ENCODE measurements at places on chromosomes 6 and 20.

- no peak for DNase-seq
Observed at GRCh38 chr20:2088891-2089290, 12.7 kb upstream of the STK35 start.

GRCh38 chr6:168581706-168582105 is 140.7 kb downstream of the SMOC2 start:
- no peak for DNase-seq

GRCh38 chr20:36819659-36820058 is 46.1 kb upstream of the DSN1 start:
- no peak for DNase-seq

DNA sequence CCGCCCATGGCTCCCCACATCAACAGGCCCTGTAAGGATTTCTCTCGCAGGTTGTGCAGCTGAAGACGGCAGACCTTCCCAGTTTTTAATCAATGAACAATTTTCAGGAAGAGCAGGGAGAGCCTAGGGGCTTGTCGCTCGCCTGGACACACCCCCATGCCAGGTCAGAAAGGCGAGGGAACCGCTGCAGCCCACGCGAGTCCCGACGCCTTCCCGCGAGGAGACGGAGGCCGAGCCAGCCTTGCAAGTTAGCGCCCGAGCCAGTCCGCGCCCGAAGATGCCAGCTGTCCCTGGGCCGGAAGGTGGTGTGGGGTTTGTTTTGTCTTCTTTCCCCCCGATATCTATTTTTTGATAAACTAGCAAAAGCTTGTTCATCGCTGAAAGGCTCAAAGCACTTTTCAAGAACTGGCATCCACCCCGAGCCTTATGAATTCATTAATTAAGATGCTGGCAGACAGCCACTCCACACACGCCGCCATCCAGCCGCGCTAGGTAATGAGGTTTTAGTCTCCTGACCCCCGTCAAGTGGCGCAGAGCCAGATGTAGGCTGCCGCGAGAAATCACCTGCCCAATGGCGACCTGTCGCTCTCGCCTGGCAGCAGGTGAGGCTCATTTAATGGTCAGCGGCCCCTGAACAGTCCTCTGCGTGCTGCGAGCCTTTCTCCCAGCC is 6.6 kb downstream of the CCDC167 start:
- DNase-seq, result no peak

DNA sequence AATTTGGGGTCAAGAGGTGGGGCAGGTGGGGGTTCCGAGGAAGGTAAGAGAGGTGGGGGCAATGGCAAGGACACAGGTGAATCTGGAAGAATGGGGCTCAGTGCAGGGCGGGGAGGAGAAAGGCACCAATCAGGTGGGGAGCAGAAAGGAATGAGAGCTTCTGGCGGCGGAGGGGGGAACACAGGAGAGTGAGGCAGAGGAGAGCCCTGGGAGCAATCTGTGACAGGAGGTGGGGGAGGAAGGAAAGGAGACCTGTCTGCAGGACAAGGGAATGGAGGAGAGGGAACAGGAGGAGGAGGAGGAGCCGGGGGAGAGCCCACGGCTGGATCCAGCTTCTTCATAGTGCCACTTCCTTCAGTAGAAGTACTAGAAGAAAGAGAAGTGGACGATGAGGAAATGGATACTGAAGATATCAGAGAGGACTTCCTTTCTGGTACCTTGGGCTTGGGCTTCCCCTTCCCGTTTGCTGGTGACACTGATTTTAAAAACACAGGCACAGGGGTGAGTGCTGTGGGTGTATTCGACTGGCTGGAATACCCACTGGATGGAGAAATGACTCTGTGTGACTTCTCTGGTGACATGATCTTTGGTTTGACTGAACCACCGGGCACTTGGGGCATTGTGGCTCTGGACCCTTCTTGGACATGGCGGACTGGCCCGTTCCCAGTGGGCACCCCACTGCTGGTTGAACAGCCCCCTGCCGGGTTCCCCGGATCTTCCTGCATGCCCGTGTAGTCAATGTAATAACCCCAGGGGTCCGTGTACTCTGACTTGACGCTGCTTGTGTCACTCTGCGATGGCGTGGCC is 27.4 kb downstream of the HEBP2 start:
- DNase-seq, result no peak

GRCh38 chr20:19048995-19049501 is 163.4 kb upstream of the SLC24A3 start:
- DNase-seq, result no peak

GRCh38 chr6:167787896-167788562 is 38.7 kb upstream of the AFDN start:
- DNase-seq, result no peak

GRCh38 chr6:70508953-70509352 is 57.8 kb upstream of the SDHAF4 start:
- DNase-seq, result no peak

DNA sequence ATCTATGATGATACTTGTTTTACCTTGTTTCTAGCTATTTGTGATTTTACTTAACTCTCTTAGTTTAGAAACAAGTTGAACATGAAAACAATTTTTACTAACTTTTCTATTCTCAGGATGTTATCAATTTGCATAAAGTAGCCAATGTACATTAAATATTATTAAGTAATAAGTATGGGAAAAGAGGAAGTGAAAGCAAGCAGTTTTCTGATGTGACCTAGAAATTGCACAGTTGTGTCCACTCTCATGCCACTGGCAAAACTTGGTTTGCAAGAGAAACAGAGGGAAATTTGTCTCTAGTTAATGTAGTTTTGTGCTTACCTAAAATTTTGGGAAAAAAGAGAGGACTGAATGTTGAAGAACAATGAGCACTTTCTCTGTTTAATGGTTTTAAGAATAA is 19.2 kb upstream of the TSPYL1 start:
- DNase-seq, result no peak

GRCh38 chr6:119461187-119461586 is 111.6 kb upstream of the MAN1A1 start:
- no peak for DNase-seq

GRCh38 chr6:47047479-47048407 is 5.6 kb upstream of the ADGRF1 start:
- peak; percentile 1 for DNase-seq

GRCh38 chr6:136886091-136886490 is 36.0 kb upstream of the SLC35D3 start:
- DNase-seq, result no peak

DNA sequence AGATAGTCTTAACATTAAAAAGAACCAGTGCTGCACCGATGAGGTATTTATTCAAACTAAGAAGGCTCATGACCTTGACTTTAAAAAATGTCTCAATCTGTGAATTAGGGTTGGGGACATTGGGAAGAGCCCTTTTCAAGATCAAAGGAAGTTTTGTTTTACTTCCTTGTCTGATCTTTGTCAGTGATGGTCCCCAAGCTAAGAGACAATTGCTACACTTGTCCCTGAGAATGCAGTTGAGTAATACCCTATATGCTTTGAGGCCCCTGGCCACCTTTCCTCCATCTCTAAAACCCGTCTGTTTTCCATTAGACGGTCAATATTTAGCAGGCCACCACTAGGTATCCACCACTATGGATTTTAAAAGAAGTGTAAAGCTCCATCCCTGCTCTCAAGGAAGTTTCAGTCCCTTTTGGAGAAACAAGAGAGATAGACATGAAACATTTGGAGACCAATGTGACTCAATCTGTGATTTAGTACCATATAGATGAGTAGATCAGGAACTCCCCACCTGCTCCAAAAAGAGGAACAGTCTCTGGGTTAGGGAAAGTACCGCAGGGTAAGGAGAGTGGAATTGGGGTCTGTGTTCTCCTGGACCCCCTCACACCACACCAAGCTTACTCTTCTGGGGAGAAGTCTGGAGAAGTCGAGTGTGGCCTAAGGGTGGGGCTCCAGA is 99.1 kb upstream of the ISM1 start:
- no peak for DNase-seq

- no peak for DNase-seq
Observed at GRCh38 chr20:20697325-20697845, 15.1 kb downstream of the RALGAPA2 start.

- DNase-seq, result no peak
Observed at GRCh38 chr20:61252601-61253263, 671 bp downstream of the CDH4 start.

GRCh38 chr6:127367023-127367375 is 23.6 kb upstream of the ECHDC1 start:
- DNase-seq, result no peak

DNA sequence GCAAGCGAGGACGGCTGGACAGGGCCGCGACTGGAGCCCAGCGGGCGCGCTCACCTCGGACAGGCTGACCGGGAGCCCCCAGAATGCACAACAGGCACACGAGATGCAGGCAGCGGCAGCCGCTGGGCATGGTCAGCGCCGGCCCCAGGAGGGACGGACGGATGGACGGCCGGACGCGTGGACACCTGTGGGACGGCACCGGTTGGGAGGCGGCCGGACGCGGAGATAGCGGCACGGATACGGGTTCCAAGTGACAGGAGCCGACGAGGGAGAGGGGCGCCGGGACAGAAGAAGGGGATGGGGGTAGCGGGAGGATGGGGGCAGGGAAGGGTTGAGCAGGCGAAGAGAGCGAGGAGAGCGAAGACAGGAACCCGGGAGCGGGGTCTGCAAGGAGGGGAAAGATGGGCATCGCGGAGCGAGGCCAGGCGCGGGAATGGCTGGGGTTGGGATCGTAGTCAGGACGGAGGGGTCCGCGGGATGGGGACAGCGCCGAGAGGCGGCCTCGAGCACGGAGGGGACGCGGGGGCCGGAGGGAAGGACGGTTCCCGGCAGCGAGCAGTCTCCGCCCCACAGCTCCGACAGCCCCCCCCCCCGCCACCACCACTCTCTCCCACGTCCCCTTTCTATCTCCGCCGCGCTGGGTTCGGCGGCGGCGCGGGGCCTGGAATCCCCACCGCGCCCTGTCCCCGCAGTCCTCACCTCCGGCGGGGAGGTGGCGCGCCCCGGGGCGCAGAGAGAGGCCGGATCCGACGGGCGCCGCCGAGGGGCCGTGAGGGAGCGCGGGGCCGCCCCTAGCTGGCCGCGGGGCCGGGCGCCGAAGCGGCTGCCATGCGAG is 435 bp downstream of the DLK2 start:
- DNase-seq, result peak; percentile 23

DNA sequence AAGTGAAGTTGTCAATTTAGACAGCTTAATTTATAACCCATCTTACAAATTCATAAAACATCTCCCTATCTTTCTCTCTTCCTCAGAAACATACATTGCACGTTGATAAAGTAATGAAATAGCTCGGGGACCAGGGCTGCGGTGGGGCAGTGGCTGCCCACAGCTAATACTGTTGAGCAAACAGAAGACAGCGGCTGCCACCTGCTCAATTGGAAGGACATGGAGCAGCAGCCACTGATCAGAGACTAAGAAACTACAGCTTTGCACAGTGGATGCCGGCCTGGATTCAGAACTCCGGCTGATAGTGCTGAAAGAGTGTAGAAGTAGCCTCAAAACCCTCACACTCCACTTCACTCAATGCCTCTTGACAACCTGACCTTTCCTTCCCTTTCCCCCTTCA is 157.9 kb upstream of the PDE10A start:
- no peak for DNase-seq

GRCh38 chr6:135030532-135031178 is 24.0 kb downstream of the HBS1L start:
- no peak for DNase-seq

- no peak for DNase-seq
Observed at GRCh38 chr6:30172681-30173080, 9.3 kb downstream of the TRIM15 start.

GRCh38 chr6:46452312-46452917 is 38.8 kb downstream of the RCAN2 start:
- no peak for DNase-seq

DNA sequence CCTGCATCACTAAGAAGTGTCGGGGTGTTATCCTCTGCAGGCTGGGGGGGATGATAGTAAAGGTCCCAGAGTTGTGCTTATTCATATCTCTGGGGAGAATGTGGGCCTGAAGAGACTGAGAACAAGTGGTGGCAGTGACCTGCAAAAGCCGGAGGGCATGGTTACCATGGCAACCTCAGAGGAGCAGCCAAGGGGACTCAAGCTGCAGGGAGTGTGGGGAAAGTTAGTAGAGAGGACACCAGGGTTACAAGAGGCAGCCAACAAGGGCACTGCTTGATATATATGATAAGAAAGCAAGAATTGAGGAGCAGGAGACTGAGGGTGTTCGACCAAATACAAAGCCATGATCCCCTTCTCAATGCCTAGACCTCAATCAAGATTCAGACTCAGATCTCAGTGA is 46.1 kb downstream of the HLA-F start:
- no peak for DNase-seq

GRCh38 chr20:7843613-7844012 is 96.6 kb downstream of the HAO1 start:
- DNase-seq, result no peak

DNA sequence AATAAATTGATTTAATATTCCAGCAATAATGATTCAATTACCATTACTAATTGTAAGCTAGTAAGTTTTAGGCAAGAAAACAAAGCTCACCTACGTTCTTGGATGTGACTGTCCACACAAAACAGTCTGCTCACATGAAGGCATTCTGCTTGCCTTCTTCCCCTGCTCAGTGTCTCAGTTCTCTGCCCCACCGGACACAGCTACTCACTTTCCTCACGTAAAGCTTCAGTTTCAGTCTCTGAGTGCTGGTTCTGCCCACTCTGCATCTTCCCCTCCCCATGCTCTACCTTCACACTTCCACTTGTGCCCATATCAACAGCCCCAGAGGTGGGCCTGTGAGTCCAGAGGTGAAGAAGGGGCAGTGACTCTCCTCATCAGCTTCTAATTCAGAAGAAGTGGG is 73.9 kb upstream of the C6orf118 start:
- DNase-seq, result no peak

DNA sequence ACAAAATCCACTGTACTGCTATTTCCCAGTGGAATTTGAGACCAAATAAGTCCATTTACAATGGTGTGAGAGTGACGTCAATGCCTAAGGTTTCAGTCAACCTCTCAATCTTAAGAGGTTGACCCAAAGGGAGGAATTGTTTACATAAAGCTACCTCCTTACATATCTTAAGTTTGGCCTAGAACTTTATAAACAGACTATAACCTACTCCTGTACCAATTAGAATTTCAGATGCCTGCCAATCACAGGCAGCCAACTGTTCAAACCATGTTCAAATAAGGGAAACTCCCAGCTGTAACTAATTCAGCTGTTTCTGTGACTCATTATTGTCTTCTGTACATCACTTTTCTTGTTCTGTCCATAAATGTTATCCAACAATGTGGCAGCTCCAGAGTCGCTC is 14.5 kb downstream of the LGSN start:
- DNase-seq, result no peak

- DNase-seq, result no peak
Observed at GRCh38 chr6:166596776-166597507, 10.5 kb upstream of the RAMACL start.

GRCh38 chr6:75526502-75527127 is 33.0 kb upstream of the FILIP1 start:
- DNase-seq, result peak; percentile 37

GRCh38 chr6:24529985-24530384 is 35.2 kb downstream of the ALDH5A1 start:
- DNase-seq, result no peak

DNA sequence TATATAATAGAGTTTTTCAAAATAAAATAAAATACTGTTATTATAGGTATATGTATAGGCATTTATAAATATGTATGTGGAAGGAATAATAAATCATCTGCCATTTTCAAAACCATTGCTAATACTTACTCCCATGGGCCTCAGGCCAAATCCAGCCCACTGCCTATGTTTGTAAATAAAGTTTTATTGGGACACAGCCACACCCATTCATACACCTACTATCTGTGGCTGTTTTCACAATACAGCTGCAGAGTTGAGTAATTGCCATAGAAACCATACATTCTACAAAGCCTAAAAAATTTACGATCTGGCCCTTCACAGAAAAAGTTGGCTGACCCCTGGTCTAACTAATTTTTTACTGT is 9.5 kb downstream of the ALDH5A1 start:
- DNase-seq, result no peak

GRCh38 chr20:8997701-8998117 is 71.2 kb upstream of the PLCB4 start:
- no peak for DNase-seq

- DNase-seq, result no peak
Observed at GRCh38 chr6:47700053-47700452, 1.7 kb downstream of the ADGRF4 start.

Data from stimulated activated CD4-positive, alpha-beta T cell treated with anti-CD3 and anti-CD28 coated beads, Interleukin-2, amount 100 ng/mL, for 4 hours (primary cell).